ENCODE measurements at places on chromosomes 1 and 21.

- no peak for DNase-seq
Observed at GRCh38 chr1:165855010-165855838, 27.8 kb downstream of the UCK2 start.

GRCh38 chr1:6962478-6962995 is 177.3 kb downstream of the CAMTA1 start:
- no peak for DNase-seq

DNA sequence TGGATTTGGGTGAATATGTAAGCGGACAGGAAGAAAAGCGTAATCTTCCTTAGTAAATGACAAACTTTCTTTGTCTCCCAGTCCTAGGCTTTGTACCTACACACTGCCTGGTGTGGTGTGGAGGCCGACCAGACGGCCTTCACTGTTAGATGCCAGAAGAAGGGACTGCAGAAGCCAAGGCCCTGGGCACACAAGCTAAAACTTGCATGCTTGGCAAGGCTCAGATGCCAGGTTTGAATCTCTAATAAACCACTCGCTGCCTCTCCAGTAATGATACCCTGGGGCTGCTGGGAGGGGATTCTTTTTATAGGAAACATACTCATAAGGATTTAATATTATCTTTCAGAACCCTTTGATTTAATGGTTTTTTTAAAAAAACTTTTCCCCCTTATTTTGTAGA is 263.8 kb downstream of the PTPRC start:
- DNase-seq = no peak

DNA sequence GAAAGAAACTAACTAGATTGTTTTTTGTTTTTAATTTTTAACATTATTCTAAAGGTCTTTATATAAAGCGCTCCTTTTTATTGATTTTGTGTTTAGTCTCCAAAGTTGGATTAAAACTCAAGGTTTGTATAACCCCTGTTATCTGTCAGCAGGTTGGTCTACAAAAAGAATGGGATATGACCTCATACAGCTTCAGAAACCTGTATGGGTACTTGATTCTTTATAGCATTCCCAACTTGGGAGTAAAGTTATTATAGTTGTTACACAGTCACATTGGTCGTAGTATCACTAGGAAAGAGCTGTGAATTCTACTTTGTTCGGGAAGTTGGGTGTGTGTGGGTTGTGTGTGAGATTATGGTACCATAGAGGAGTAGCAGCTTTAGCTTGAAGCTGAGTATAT is 52.4 kb downstream of the ZMYM4 start:
- no peak for DNase-seq

- DNase-seq = no peak
Observed at GRCh38 chr21:14010729-14011128, 200.0 kb downstream of the LIPI start.

DNA sequence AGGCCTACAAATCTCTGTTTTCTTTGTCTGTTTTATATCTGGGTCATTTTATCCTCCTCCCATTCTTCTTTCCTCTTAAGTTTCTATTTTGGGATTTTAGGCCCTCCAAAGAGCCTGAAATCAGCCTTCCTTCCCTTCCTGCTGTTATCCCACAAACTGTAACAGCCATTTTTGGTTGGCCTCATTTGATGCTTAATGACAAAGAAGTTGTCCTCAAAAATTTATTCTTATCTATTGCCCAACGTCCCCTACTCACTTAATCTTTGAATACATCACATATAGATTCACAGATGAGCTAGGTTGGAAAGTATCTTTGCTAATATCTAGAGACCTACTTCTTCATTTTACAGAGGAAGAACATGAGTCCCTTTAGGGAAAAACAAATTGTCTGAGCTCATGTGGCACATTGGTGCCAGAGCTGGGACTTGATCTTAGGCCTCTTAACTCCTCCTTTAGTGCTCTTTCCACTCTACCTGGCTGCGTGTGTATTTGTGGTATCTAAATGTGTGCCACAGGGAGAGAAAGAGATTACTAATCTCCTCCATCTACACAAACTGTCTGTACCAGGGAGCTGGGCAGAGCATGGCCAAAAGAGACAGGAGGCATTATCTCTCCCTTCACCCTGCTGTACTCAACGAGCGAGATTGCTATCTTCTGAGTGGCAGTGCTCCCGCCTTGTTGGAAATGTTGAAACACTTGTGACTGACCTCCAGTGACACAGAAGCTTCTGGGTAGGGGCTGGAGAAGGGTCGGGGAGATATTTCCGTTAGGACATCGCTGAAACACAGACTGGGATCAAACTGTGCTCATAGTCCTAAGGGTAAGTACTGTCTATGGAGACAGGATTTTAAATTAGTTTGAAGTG is 30.1 kb downstream of the RHEX start:
- DNase-seq = no peak

- no peak for DNase-seq
Observed at GRCh38 chr1:56070601-56071000, 508.8 kb downstream of the PLPP3 start.

- peak; percentile 33 for DNase-seq
Observed at GRCh38 chr1:231420959-231421545, 1.0 kb downstream of the EGLN1 start.

DNA sequence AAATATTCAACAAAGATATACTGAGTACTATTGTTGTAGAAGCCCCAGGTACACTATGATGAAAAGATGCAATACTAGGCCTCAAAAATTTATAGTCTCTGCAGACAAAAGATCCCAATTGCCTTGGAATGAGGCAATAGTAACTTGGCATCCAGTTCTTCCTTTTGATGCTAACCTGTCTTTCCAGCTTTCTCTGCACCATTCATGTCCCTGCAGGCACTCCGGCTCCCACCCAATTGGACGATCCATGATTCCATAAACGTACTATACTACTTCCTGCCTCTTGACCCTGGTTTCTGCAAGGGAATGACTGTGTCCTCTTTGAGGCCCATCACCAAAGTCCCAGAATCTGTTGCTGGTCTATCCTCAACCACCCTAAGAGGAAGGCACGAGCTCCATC is 8.0 kb upstream of the TAGLN2 start:
- no peak for DNase-seq

- DNase-seq = no peak
Observed at GRCh38 chr1:196372896-196373536, 235.2 kb downstream of the KCNT2 start.

- DNase-seq = no peak
Observed at GRCh38 chr1:236951672-236952071, 52.6 kb downstream of the MT1HL1 start.

- DNase-seq = no peak
Observed at GRCh38 chr21:39774227-39774626, 29.2 kb downstream of the IGSF5 start.

GRCh38 chr1:247326411-247327130 is 5.1 kb downstream of the ZNF496 start:
- DNase-seq = no peak

DNA sequence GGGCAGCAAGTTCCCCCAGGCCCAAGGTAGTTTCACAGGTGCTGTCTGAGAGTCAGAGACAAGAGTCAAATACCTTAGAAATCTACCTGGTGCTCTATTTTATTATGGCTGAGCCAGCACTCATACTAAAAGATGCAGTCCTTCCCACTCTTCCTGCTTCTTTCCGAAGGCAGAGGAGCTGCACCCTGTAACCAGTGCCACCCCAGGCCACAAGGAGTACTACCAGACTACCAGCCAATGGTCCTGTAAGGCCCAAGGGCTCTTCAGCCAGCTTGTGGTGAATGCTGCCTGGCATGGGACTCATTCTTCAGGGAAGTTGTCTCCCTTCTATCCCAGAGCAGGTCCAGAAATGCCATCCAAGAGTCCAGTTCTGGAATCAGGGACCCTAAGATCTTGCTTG is 203.8 kb upstream of the DUSP10 start:
- no peak for DNase-seq

- peak; percentile 33 for DNase-seq
Observed at GRCh38 chr1:156814571-156815260, 1.9 kb downstream of the SH2D2A start.

DNA sequence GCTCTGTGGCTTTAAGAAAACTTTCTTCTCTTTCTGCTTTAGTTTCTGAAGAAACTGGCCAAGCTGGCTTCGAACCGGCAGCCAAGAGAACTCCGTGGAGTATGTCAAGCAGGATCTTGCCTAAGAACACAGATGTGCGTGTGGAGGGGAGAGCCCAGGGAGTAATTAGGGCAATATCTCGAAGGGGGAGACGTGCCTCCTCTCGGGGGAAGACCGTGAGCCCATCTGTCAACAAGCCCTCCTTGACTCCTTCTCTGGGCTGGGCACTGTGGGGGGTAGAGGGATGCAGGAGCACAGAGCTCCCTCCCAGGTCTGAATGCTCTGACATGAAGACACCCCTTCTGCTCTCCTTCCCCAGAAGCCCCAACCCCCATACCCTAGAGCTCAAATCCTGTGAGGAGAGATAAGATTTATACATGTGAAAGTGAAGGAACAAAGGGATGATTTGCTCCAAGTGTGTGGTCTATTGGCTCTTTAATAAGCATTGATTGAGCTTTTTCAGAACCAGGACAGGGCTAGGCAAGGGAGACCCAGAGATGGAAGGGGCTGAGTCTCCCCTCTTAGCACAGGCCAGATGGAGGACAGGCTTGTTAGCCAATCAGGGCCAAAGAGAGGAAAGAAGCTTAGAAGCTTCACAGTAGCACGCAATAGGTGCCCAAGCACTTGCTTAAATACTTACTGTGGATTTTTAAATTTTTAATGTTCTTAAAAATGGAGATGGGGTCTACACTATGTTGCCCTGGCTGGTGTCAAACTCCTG is 37.5 kb downstream of the EDN2 start:
- DNase-seq = no peak

GRCh38 chr1:235006816-235007215 is 121.8 kb downstream of the TOMM20 start:
- DNase-seq = no peak

- DNase-seq = peak; percentile 81
Observed at GRCh38 chr1:182789138-182790076, at the start of gene NPL. TSS of gene NPL (plus strand) at chr1:182789773. CDS start at chr1:182794372, 4,599 bp downstream.

DNA sequence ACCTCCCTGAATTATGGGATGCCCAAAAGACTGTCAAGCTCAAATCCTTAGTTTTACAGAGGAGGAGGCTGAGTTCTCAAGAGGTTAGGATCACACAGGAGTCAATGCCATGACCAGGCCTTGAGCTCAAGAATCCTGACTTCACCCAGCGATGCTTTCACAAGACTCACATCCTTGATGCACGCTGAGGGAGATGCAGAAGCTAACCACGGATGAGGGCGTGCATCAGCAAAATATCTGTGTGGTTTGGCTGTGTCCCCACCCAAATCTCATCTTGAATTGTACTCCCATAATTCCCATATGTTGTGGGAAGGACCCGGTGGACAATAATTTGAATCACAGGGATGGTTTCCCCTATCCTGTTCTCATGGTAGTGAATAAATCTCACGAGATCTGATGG is 133.2 kb downstream of the KCNJ6 start:
- DNase-seq = no peak

GRCh38 chr1:107953556-107953955 is 11.4 kb downstream of the VAV3 start:
- no peak for DNase-seq

- DNase-seq = no peak
Observed at GRCh38 chr21:16840538-16840937, 672.3 kb upstream of the CXADR start.

DNA sequence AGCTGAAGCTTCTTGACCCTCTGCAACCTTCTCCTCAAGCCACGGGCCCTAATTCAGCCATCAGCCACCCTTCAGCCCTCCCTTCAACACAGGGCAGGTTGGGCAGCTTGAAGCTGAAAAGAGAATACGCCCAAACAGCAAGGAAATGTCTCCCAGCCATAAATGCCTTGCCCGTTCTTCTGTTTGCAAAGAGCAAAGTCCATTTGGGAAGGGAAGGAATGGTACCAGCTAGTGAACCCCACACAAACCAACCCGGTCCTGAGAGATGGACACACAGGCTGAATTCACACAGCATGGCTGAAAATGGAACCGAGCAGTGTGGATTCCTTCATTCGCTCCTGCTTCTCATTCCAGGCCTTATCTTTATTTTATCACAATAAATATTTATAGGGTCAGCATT is 11.5 kb downstream of the PLEKHA6 start:
- no peak for DNase-seq

DNA sequence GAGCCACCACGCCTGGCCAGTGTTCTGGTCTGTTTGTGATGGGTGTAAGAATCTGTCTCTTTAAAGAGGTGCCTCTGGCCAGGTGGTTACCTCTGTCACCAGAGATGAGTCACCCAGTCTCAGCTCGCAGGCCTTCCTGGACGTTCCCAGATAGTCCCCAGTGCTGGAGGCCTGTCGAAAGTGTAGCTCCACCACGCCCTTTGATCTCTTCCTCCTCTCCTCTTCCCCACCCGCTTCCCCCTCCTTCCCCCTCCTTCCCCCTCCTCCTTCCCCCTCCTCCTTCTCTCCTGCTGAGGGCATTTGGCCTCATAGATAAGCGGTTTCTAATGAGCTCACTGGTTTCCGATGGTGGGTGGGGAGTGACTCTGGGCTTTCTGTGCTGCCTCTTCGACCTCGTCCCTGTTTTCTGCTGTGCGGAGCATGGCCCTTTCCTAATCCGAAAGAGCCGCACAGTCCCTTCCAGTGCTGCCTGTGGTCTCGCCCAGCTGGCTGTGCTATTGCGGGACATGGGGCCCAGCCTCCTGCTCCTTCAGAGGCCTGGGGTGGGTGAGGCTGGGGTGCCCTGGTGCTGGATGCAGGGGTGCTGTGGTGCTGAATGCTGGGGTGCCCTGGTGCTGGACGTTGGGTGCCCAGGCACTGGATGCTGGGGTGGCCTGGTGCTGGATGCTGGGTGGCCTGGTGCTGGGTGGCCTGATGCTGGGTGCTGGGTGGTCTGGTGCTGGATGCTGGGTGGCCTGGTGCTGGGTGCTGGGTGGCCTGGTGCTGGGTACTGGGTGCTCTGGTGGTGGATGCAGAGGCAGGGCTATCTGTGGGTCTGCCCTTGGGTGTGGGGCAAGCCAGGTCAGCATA is 19.2 kb downstream of the AGPAT3 start:
- no peak for DNase-seq

DNA sequence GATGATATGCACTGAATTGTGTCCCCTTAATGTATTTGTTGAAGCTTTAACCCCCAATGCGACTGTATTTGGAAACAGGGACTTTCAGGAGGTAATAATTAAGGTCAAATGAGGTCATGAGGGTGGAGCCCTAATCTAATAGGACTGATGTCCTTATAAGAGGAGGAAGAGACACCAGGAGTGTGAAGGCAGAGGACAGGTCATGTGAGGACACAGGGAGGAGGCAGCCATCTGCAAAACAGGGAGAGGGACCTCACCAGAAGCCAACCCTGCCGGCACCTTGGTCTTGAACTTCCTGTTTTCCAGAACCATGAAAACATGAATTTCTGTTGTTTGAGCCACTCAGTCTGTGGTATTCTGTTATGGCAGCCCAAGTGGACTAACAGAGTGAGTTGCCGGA is 15.3 kb downstream of the SYF2 start:
- no peak for DNase-seq

GRCh38 chr1:2180297-2181245 is 14.0 kb downstream of the FAAP20 start:
- DNase-seq = no peak

DNA sequence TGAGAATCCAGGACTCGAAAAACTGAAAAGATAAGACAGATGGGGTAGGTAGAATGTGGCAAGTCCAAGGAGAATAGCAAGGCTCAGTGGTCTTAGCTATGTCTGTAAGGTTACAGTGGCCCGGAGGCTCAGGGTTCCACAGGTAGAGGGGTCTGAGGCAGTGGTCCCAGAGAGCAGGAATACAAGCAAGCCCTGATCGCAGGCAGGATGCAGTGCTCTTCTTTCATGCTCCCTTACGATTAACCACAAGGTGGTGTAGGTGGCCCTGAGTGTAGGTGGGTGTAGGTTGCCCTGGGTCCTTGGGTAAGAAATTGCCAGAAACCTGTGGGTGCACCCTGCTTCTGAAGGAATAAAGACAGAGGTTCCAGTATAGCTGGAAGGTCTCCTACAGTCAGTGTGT is 99.1 kb upstream of the RAB3GAP2 start:
- no peak for DNase-seq

Data from immature natural killer cell (primary cell).